A549 treated with DMSO at 1 μM for 4 hours (cell line): ENCODE measurements at places on chromosomes 6 and 20. TPM values are rescaled to one million over a fixed set of nuclear protein-coding genes. Genes with fewer than 3 reads are reported as not detected.

The CDKN1A gene
- 168 to 258 TPM (median 214 TPM) in 5 replicates for total RNA-seq

The LY6G6D gene
- not detected in 5 replicates for total RNA-seq

The GUCA1A gene
- total RNA-seq, result not detected in 5 replicates

The HCK gene
- 0.03 to 0.11 TPM (median 0.09 TPM) in 3 of 5 replicates, not detected in the others for total RNA-seq

The NTSR1 gene
- 0.10 to 0.33 TPM (median 0.20 TPM) in 5 replicates for total RNA-seq

The LAMA5 gene
- total RNA-seq, result 250 to 425 TPM (median 380 TPM) in 5 replicates
